Cardiac septum (tissue), 1 donor: ENCODE measurements at places on chromosomes 3 and 15. TPM values are rescaled to one million over a fixed set of nuclear protein-coding genes. Genes with fewer than 3 reads are reported as not detected.

CMTM7 gene
- 4.0 TPM for total RNA-seq

TLR9 gene
- 0.16 TPM for total RNA-seq

MORC1 gene
- not detected for total RNA-seq

ADPRH gene
- 10.9 TPM for total RNA-seq

LRRFIP2 gene
- 135 TPM for total RNA-seq

SLC22A13 gene
- 0.22 TPM for total RNA-seq

ALDH1A3 gene
- 7.8 TPM for total RNA-seq

ARL14 gene
- not detected for total RNA-seq

PLA2G4D gene
- not detected for total RNA-seq

FBXW12 gene
- not detected for total RNA-seq

NME9 gene
- not detected for total RNA-seq

CKMT1A gene
- 0.32 TPM for total RNA-seq

ARID3B gene
- total RNA-seq, result 2.7 TPM

REC114 gene
- total RNA-seq, result not detected

ACSBG1 gene
- not detected for total RNA-seq

IQCF2 gene
- total RNA-seq, result not detected

CTDSPL gene
- 36.4 TPM for total RNA-seq

CPLX3 gene
- total RNA-seq, result 0.67 TPM

DNAJC13 gene
- total RNA-seq, result 39.9 TPM

CCDC39 gene
- not detected for total RNA-seq

VIPR1 gene
- total RNA-seq, result 0.89 TPM

ZNF620 gene
- 1.5 TPM for total RNA-seq

GRM2 gene
- 0.30 TPM for total RNA-seq

QRICH1 gene
- total RNA-seq, result 54.5 TPM

LSAMP gene
- total RNA-seq, result 0.48 TPM

TMF1 gene
- total RNA-seq, result 22.8 TPM

C3orf20 gene
- 0.32 TPM for total RNA-seq

C2CD4B gene
- 1.7 TPM for total RNA-seq

HRH1 gene
- 4.8 TPM for total RNA-seq
